GM04503 (cell line): ENCODE measurements at places on chromosomes 4 and X.
A peak's percentile ranks its signal among the peaks of the same experiment; 100 is the strongest.

GRCh38 chrX:126550816-126551215, 1.8 kb downstream of the DCAF12L1 start:
- no peak for DNase-seq

- DNase-seq, result no peak
Observed at GRCh38 chr4:113434247-113434587, 327.3 kb downstream of the CAMK2D start.

GRCh38 chr4:2914256-2915126, 48.7 kb downstream of the NOP14 start:
- DNase-seq, result no peak

DNA sequence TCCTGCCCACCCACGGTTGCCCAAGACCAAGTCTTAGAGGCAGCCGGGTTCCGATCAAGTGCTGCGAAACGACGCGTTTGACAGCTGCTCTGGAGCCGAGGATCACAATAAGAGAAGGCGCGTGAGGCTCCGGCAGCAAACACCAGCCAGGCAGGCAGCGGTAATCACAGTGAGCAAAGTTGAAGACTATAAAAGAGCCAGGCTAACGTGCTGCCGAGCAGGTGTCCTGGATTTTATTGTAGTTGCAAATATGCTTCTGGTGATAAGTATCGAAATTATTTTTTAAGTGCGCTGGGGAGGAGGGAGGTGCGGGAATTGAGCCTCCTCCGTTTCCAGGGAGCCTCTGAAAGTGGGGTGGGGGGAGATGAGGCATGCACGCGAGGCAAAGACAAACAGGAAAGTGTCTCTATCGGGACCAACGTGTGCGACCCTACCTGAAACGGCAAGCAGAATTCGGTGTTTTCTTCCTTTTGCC, 590 bp downstream of the GABRA2 start:
- no peak for DNase-seq

- DNase-seq, result peak; percentile 4
Observed at GRCh38 chrX:84064164-84064563, 123.8 kb downstream of the RPS6KA6 start.

GRCh38 chrX:150847088-150847487, 51.4 kb downstream of the CD99L2 start:
- no peak for DNase-seq

- no peak for DNase-seq
Observed at GRCh38 chr4:33071535-33071934, 2351.4 kb downstream of the PCDH7 start.

DNA sequence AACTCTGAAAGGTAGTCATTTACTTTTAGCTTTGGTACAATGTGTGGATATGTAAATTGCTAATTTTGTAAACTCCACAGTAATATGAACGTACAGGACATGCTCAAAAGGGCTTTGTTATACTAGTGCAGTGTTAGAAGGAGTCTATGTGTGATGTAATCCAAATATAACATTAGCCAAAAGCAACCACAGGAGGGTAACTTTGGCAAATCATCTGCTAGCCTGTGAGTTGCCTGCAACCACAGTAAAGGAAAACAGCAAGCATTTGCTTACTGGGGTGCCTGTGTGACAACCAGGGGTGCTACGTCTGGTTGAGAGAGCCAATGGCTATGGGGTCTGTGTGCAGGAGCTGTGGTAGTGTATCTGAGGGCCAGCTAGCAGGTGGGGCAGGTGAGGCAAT, 245.8 kb downstream of the ADAMTS3 start:
- no peak for DNase-seq

DNA sequence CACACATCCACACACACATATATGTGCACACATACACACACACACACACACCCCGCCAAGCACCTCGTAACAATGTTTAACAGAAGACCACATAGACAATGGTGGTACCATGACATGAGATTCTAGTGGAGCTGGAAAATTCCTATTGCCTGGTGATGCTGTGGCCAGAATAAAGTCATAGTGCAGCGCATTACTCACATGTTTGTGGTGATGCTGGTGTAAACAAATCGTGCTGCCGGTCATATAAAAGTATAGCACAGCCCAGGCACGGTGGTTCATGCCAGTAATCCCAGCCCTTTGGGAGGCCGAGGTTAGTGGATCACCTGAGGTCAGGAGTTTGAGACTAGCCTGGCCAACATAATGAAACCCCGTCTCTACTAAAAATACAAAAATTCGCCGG, 275.2 kb downstream of the TRIML1 start:
- no peak for DNase-seq

GRCh38 chr4:70743731-70744130, 22.0 kb downstream of the RUFY3 start:
- DNase-seq, result no peak

GRCh38 chr4:32624943-32625603, 1904.9 kb downstream of the PCDH7 start:
- DNase-seq, result no peak

GRCh38 chrX:15343075-15343476, 7.8 kb upstream of the PIGA start:
- DNase-seq, result peak; percentile 36

GRCh38 chr4:115219315-115219860, 106.0 kb upstream of the NDST4 start:
- DNase-seq, result no peak

DNA sequence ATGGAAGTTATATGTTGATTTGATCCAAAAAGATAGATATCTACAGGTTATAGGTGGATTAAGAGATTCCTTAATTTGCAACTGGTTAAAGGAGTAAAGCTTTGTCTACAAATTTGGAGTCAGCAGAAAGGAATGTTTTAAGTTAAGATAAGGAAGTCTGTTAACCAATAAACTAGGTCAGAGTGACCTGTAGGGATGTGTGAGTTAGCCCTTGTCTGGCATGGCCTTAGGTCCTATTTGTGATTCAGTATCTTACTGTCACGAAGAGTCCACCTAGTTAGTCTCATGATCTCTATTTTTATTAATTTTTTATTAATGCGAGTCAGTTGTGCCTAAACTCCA, 230.8 kb downstream of the INPP4B start:
- peak; percentile 7 for DNase-seq

DNA sequence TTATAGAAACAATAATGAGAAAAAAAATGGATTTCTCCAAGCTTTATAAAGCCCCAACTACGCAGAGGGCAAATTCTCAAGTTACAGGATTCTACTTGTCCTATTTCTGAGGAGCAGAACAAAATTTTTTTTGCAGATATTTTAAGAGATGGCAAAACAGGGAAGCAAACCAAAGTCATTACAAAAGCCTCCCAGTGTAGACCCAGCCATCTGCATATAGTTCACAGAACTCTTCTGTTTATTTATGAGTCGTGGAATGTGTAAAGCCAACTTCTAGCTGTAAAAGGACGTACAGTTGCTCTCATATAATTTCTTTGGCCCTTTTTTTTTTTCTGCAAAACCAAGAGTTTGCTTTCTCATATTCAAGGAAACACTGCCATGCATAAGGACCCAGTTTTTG, 120.4 kb downstream of the PCDH7 start:
- no peak for DNase-seq

- no peak for DNase-seq
Observed at GRCh38 chr4:36039026-36039425, 205.3 kb downstream of the ARAP2 start.

- no peak for DNase-seq
Observed at GRCh38 chrX:73799888-73800287, 236.9 kb downstream of the CHIC1 start.

GRCh38 chr4:107630185-107630705, 89.8 kb downstream of the PAPSS1 start:
- DNase-seq, result no peak

DNA sequence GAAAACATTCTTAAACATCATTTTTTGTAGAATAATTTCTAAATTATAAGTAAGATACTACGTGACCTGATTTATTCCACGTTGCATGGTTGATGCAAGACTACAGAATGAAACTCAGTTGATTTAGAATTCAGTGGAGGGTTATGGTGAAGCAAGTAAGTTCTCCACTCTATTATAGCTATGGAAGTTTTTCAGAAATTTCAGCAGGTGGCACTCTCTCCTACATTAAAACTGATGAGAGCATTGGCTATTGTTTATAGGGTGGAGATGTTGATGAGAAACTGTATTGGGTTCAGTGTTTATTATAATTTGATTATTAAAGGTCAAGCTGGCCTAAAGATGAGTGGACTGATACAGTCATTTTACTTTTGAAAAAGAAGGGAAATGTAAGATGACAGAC, 88.0 kb downstream of the FNIP2 start:
- DNase-seq, result no peak
